CD4-positive, alpha-beta T cell treated with Interleukin-6 for 4 hours (primary cell): ENCODE measurements at places on chromosomes 5 and 9.

DNA sequence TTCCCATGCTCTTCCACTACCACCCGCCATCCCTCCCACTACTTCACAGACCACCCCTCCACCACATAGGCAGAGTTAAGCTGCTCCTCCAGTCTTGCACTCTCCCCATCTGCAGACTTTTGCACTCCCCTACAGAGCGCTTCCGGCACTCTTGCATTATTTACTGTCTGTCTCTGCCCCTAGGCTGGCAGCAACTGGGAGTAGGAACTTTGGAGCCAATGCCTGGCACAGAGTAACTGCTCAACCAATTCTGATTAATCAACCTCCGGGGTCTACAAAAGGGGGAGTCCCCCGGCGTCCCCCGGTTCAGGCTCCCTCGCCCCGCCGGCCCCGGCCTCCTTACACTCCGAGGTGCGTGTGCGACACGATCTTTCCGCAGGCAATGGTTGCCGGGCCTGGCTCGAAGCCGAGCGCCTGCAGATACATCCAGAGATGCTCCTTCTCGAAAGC is 498 bp downstream of the HAUS6 start:
- DNase-seq: peak; percentile 43

GRCh38 chr9:21281275-21281674 is 23.8 kb downstream of the IFNA5 start:
- no peak for DNase-seq

GRCh38 chr9:36903541-36904435 is 130.3 kb downstream of the PAX5 start:
- DNase-seq: peak; percentile 5

DNA sequence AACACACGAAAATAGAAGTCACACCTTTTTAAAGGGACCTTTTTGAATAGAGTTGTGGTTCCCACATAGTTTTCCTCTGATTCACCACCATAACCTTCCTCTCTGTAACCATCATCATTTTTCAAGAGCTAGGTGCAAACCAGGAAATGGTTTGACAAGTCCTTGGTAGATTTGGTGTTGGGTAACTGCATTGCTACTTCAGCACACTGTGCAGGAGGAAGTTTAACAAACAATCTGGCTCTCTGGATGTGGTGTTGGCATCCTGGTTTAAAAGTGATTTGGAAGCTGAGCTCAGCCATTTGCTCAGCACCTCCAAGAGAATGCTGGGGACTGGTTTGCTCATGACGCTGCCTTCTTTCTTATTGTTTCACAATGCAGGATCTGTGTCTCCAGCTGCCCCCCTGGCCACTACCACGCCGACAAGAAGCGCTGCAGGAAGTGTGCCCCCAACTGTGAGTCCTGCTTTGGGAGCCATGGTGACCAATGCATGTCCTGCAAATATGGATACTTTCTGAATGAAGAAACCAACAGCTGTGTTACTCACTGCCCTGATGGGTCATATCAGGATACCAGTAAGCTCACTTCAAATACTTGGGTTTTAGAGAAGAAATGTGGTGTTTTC is 213.1 kb downstream of the RFK start:
- no peak for DNase-seq

DNA sequence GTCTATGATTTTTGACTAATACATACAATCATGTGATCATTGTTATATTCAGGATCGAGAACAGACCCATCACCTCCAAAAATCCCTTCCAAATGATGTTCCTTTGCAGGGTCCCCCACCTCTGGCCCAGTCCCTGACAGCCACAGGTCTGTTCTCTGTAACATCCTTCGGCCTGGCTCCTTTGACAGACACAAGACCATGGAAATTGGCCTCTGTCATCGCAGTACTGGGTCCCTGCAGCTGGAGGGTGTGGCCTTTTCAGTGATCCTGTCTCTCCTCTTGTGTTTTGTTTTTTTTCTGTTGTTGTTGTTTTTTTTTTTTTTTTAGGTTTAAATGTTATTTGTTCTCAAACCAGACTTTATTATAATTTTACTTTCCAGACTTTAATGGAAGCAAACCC is 27.4 kb upstream of the ANKRD33B start:
- DNase-seq: no peak

GRCh38 chr9:38178237-38178636 is 109.2 kb upstream of the SHB start:
- DNase-seq: no peak

DNA sequence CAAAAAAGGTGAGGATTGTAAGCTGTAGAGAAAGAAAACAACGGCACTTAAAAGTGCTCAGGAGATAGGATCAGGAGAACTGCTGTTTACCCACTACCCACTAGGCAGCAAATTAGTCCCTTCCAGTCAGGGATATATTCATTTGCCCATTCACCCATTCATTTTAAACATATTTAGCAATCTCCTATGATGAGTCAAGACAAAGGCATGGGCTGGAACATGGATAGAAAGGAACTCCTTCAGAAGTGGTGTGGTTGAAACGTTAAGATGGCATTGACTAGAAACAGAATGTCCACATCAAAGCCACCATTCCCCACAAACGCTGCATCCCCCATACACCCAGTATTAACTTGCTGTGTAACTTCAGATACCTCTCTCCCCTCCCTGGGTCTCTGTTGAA is 225.7 kb downstream of the ASTN2 start:
- DNase-seq: no peak
